ENCODE measurements at places on chromosomes 3 and 15.

DNA sequence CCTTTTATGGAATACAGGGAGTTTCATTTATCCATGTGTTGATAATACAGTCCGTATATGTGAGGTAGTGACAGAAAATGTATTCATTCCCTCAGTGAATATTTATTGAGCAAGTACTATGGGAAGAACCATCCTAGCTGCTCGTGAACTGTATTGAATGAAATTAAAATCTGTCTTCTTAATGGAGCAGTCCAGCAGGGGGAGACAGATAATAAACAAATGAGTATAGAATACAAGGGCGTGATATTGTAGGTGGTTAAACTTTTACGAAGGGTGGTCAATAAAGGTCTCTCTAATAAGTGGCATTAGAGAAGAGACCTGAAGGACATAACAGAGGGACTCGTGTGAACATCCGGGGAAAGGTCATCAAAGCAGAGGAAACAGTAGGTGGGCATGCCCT lies 62.7 kb upstream of the OSTN start:
- no peak for DNase-seq

DNA sequence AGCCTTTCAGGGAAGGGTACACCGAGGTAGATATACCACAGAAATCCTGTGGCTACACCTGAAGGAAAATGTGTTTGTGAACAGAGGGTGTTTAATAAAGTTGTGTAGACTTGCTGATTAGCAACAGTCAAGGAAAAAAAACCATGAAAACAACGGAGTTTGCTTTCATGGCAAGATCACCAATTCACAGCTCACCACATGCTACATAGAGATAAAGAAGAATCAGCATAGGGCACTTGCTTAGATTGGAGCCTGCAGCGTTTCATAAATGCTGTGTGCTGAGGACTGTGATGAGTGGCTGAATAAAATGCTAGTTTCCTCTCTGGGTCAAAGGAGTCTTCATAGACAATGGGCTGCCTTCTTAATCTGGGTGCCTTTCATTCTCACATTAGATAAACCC lies 257.6 kb downstream of the SLC9A9 start:
- DNase-seq: no peak

GRCh38 chr3:60775985-60776384 lies 475.3 kb downstream of the FHIT start:
- DNase-seq: no peak

DNA sequence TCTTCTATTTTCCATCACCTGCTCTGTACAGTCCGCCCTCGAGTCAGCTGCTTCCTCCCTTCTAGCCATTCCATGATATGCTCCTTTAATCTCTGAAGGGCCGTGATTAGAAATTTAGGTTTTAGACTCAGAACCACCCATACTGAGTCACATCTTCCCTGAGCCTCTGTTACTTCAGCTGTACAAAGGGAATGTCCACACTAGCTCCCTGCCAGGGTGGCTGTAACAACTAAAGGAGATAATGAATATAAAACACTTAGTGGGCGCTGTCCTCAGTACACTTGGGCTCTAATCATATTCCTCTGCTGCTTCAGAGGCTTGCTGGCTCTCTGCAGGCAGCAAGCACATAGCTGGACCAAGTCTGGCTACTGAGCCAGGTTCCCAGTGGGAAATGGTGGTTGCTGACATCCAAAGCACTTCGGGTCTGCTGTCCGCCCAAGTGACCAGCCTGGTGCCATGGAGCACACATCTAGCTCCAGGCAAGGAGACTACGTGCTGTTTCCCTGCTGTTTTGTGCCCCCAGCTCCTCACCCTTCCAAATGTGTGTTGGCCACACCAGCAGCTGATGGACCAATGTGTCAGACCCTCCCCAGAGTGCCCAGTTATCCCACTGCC lies 901 bp upstream of the CHST14 start:
- no peak for DNase-seq

- no peak for DNase-seq
These were observed 108.2 kb upstream of the MBNL1 start for GRCh38 chr3:152160350-152161011.

- DNase-seq: no peak
These were observed 16.6 kb downstream of the ZNF592 start for GRCh38 chr15:84764989-84765388.

DNA sequence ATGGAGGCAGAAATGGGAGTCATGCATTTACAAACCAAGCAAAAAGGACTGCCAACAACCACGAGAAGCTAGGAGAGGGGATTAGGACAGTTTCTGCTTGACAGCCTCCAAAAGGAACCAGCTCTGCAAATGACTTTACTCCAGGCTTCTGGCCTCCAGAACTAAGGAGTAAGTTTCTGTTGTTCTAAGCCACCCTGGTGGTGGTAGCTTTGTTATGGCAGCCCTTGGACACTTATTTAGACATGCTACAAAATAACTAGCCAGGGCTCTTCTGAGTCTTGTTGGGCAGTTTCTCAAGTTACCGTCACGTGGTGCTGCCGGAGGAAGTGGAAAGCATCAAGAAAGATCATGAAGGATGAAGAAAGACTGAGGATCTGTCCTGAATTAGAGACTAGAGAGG lies 386.5 kb downstream of the LRTM1 start:
- no peak for DNase-seq

GRCh38 chr3:77655396-77655795 lies 615.5 kb downstream of the ROBO2 start:
- no peak for DNase-seq

GRCh38 chr3:40828741-40829415 lies 304.1 kb downstream of the ZNF621 start:
- no peak for DNase-seq

- DNase-seq: no peak
These were observed 417.3 kb downstream of the OTOL1 start for GRCh38 chr3:161913786-161914389.

DNA sequence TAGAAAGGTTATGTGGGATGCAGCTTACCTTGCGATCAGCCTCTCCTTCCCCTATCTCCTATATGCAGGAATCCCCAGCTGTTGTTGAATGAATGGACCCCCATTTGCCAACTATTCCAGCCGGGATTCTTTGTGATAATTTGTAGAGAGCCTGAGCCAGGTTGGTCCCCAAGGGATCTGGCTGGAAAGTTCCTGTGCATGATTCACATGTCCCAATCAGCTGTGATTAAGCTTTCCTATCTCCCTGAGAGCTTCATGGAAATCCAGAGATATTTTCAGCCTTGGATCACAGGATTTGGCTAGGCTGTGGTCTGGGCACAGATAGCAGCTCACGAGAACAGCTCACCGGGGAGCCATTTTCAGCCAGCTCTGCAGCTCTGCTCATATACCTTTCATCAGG lies 76.7 kb downstream of the ARNT2 start:
- DNase-seq: no peak

DNA sequence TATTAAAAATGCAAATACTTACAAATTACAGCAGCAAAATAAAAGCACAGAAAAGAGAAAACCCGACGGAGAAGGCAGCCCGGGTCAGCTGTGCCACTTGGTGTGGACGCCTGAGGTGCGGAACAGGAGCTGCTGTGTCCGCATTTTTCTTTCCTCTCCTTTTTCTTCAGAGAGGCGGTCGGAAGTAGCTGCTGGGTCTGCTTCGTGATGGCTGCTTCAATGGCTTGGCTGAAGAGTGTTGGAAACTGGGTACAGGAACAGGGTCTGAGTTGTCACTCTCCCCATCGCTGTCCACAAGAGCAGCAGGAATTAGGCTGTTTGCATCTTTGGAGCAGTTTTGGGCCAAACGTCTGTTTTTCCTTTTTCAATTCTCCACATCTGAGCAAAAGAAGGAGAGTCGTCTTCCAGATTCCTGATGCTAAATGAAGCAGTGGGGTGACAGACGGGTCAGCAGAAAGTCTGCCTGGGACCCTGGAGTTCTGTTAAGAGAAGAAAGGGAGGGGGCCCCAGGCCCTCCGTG lies 53.5 kb upstream of the ARL8B start:
- DNase-seq: no peak

DNA sequence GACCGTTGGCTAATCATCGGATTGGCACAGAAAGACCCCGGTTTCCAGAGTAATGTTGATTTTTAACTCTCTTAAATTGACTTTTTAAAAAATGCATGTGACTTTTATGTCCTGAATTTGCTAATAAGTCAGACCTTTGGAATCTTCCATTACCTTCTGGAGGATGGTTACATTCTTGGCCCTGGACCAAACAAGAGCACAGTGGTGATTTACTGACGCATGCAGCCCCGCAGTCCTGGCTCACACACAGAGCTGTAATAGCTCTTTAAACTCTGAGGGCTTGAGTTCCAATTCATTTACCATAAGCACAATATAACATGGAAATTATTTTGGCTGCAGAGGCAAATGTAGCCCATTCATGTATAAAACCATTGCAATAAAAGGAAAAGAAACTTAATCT lies 25.1 kb downstream of the SOX14 start:
- DNase-seq: no peak

DNA sequence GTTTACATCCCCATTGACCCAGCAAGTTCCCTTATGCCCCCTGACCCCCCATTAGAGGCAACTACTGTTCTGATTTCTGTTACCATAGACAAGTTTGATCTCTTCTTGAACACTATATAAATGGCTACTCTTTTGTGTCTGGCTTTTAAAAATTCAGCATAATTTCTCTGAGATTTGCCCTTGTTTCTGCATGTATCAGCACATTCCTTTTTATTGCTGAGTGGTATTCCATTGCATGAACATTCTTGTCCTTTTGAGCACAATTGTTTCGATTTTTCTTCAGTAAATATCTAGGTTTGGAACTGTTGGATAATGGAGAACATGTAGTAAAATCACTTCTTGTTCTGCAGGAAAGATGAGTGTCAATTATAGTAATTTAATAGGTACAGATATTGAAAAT lies 49.1 kb upstream of the MYRIP start:
- DNase-seq: no peak

DNA sequence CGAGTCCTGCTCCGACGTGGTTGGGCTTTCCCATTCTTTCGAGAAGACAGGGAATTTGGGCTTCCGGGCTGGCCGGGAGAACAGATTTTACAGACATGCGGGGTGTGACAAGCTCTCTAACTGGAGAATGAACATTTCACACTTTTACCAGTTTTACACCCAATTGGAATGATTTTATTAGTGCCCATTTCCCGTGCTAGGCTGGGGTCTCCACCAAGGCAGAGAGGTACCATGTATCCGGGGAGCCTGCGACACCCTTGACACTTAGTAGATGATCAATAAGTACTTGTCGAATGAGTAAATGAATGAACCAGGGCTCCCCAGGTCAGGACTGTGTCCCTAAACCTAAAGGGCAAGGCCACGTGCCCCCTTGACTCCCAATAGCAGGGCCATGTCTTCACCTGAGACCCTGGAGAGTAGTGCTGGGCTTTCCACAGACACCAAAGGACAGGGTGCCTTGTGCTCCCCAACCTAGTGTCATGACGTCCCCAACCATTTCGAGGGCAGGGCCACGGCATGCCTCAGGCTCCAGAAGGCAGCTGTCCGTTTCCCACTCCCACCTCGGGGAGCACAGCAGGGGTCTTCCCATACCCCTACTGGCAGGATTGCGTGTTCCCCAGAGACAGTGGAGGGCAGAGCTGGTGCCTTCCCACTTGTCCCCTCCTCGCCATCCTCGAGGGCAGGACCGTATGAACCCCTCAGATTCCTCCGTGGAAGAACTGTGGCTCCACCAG lies 679 bp upstream of the MYD88 start:
- no peak for DNase-seq

DNA sequence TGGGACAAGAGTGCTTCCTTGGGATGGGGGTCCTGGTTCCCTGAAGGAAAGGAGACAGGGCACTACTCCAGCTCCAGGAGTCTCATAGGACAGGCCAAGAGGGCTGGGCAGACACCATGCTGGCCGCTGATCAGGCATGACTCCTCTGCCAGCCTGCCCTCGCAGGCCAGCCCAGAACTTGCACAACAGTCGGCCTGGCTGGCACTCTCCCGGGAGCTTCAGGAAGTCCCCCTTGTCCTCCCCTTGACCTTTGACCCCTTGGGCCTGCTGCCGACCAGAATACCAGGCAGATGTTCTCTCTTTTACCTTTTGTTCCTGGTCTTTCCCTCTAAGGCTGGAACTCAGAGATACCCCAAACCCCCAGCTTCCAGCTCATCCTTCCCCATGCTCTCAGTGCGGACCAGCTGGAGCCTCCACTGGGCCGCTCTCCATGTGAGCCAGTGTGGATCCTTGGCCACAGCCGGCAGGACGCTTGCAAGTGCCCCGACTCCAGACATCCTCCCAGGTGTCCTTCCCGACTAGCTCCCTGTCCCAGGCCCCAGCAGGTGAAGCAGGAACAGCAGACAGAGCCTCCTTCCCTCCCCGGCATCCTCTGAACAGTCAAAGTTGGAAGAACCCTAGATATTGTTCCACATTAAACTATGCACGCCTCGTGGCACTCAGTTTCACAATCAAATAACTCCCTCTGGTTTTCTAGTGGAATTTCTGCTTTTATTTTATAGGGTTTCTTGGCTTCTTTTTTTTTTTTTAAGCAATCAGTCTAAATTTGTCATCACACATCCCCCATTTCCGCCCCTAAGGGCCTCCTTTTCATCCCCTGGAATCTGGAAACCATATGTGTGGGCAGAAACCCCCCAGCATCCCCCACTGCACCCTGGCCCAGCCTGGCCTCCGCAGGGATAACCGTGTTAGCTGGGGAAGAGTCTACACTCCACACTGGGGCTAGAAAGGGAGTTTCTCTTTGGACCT lies 15.7 kb downstream of the VPS18 start:
- DNase-seq: no peak

- no peak for DNase-seq
These were observed 12.3 kb upstream of the EHD4 start for GRCh38 chr15:41984622-41985021.

DNA sequence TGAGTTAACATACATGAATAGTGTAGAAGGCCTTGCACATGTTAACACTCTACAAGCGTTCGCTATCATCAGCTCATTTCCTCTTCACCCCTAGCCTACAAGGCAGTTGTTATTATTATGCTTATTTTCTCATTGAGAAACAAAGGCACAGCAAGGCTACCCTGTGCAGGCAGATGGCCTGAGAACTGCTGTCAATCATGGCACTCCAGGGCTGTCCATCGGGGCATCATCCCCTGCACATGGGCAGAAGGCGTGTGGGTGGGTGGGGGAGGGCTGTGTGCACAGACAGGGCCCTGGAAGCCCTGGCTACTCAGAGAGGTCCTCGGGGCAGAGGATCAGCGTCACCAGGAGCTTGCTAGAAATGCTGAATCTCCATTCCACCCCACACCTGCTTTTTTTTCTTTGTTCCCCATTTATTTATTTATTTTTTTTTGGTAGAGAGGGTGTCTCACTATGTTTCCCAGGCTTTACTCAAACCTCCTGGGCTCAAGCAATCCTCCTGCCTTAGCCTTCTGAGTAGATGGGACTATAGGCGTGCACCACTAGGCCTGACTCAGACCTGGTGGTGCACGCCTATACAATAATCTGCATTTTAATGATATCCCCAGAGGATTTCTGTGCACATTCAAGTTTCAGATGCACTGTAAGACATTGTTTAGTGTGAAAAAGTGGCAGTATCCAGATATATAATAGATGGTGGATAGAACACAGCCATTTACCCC lies 9.6 kb upstream of the ZXDC start:
- no peak for DNase-seq
